Kasumi-1 (cell line): ENCODE measurements at places on chromosomes 3 and 15.
A peak's percentile ranks its signal among the peaks of the same experiment; 100 is the strongest.

- DNase-seq: no peak
Observed at GRCh38 chr3:128253150-128253549, 99.9 kb downstream of the EEFSEC start.

GRCh38 chr3:43953814-43954692 is 263.3 kb downstream of the ABHD5 start:
- DNase-seq: no peak

DNA sequence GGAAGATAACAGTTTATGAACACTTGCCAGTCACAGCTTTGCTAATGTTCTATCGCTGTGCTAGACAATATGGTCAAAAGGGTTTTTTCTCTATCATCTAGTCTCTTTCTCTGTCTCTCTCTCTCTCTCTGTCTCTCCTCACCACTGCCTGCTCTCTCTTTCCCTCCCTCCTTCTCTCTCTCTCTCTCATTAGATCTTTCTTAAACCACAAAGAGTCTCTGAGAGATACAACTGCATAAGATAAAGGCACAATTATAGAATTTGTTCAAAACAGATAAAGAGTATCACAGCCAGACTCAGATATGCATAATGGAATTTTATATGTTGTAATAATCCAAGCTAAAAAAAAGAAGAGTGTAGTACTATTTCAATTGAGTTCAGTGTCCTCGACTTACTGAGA is 258.4 kb downstream of the MECOM start:
- DNase-seq: no peak

- no peak for DNase-seq
Observed at GRCh38 chr3:27542476-27542875, 58.3 kb upstream of the SLC4A7 start.

- DNase-seq: no peak
Observed at GRCh38 chr15:33506781-33507296, 196.1 kb downstream of the RYR3 start.

GRCh38 chr3:178112134-178112533 is 424.1 kb upstream of the KCNMB2 start:
- DNase-seq: peak; percentile 10

- no peak for DNase-seq
Observed at GRCh38 chr3:185272033-185272432, 18.2 kb upstream of the EHHADH start.

GRCh38 chr3:126911162-126912026 is 71.5 kb upstream of the PLXNA1 start:
- DNase-seq: peak; percentile 94

- no peak for DNase-seq
Observed at GRCh38 chr3:125132815-125133214, 77.0 kb upstream of the HEG1 start.
